ENCODE measurements at places on chromosomes 3 and 15. TPM values are rescaled to one million over a fixed set of nuclear protein-coding genes. Genes with fewer than 3 reads are reported as not detected.
A peak's percentile ranks its signal among the peaks of the same experiment; 100 is the strongest.

The EIF1B gene
- 78.1 TPM for total RNA-seq

DNA sequence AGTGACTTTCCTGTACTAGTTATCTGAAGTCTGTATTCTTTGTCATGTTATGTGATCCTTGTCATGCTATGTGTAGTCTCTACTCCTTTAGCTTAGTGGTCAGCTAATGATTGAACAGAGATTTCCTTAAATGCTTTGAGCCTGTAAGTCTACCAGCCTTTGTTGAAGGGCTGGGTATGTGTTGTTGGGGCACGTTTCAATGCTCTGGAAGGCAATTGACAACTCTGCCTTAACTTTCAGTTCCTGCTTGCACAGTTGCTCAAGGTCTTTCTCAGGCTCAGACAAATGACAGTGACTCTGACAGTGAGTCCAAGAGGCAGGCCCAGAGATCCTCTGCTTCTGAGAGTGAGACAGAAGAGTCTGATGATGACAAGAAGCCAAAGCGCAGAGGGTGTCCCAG is 89.3 kb downstream of the CHD2 start:
- H3K27me3 ChIP-seq = no peaks in the 10 kb centered on the region
- DNase-seq = no peak
- H3K4me3 ChIP-seq = no peak overlapping the region
- peaks cover 89% of the 10 kb centered on the region for H3K36me3 ChIP-seq

The PLA2G4B gene
- 24.3 TPM for total RNA-seq

GRCh38 chr3:50137531-50137930 is 17.6 kb upstream of the SEMA3F start:
- no peak for DNase-seq
- no peaks in the 10 kb centered on the region for H3K36me3 ChIP-seq
- no peaks in the 10 kb centered on the region for H3K27me3 ChIP-seq
- no peak overlapping the region for H3K27ac ChIP-seq

GRCh38 chr15:29615791-29616190 is 206.5 kb downstream of the TJP1 start:
- H3K27ac ChIP-seq = no peak overlapping the region
- no peak overlapping the region for H3K4me3 ChIP-seq
- no peaks in the 10 kb centered on the region for H3K36me3 ChIP-seq
- no peak for DNase-seq
- H3K4me1 ChIP-seq = no peaks in the 10 kb centered on the region

GRCh38 chr3:129626744-129627349 is 20.4 kb upstream of the PLXND1 start:
- H3K27me3 ChIP-seq = no peaks in the 10 kb centered on the region
- H3K36me3 ChIP-seq = no peaks in the 10 kb centered on the region
- peak; percentile 67 for DNase-seq
- H3K4me1 ChIP-seq = peaks cover 5% of the 10 kb centered on the region

The ALCAM gene
- 25.5 TPM for total RNA-seq

GRCh38 chr15:74549816-74550215 is 8.8 kb downstream of the ARID3B start:
- H3K4me1 ChIP-seq = peaks cover 17% of the 10 kb centered on the region
- no peaks in the 10 kb centered on the region for H3K27me3 ChIP-seq
- H3K4me3 ChIP-seq = no peak overlapping the region
- peaks cover 51% of the 10 kb centered on the region for H3K36me3 ChIP-seq
- DNase-seq = no peak
- no peak overlapping the region for H3K27ac ChIP-seq

The SEMA3B gene
- 0.34 TPM for total RNA-seq

The NEK11 gene
- total RNA-seq = 5.7 TPM

The EPHB3 gene
- total RNA-seq = not detected

The CRYGS gene
- total RNA-seq = 10.3 TPM

DNA sequence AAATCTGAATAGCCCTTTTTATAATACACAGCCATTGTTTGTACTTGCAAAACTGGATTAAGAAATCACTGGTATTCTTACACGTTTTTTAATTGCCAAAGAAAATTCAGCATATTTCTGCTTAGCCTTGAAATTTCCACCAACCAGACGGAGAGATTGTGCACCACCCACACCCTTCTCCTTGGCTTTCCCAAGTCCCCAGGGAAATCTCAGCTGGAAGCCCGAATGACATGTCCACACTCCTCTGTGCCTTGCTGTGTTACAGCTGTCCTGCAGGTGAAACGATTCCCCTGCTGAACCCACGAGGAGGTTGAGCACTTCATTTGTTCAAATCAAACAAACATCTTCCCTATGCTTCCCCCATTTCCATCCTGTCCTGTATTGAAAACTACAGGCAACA is 49.6 kb upstream of the PPARG start:
- H3K36me3 ChIP-seq = no peaks in the 10 kb centered on the region
- H3K4me3 ChIP-seq = no peak overlapping the region
- no peak overlapping the region for H3K27ac ChIP-seq
- DNase-seq = no peak
- no peaks in the 10 kb centered on the region for H3K27me3 ChIP-seq

Measured in B cell (primary cell).